ENCODE measurements at places on chromosomes 6 and 20.
A peak's percentile ranks its signal among the peaks of the same experiment; 100 is the strongest.

- DNase-seq = no peak
Measured at GRCh38 chr20:32378461-32378860, 20.3 kb downstream of the ASXL1 start.

DNA sequence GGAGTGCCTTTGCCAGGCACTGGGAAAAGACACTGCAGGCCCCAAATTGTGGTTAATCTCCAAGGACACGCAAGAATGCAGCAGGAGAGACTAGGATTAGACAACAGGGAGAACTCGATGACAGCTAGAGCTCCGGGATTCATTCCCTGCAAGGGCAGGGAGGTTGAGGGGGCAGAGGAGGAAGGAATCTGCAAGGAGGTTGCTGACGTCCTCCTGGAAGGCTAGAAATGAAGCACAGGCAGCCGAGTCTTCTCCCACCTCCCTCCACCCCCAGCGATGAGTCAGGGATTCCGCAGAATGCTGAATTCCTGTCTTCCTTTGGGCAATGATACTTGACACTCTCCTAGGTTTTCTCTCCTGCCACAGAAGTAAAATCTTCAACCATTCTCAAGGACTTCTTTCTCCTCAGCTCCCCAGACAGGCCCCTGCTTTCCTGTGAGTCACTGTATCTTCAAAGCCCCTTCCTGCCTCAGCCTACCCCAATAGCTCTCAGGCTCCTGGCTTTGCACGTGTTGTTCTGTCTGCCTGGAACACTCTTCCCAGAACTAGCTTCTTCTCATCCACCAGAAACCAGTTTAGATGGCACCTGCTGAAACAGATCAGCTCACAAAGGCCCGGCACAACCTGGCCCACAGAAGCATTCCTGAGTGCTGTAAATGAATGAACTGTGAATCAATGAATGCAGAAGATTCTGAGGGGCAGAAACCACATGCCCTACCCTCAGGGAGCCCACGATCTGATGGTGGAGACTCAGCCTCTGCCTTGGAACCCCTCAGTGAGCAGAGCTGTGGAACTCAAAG lies 85.6 kb downstream of the MRPL14 start:
- no peak for DNase-seq

DNA sequence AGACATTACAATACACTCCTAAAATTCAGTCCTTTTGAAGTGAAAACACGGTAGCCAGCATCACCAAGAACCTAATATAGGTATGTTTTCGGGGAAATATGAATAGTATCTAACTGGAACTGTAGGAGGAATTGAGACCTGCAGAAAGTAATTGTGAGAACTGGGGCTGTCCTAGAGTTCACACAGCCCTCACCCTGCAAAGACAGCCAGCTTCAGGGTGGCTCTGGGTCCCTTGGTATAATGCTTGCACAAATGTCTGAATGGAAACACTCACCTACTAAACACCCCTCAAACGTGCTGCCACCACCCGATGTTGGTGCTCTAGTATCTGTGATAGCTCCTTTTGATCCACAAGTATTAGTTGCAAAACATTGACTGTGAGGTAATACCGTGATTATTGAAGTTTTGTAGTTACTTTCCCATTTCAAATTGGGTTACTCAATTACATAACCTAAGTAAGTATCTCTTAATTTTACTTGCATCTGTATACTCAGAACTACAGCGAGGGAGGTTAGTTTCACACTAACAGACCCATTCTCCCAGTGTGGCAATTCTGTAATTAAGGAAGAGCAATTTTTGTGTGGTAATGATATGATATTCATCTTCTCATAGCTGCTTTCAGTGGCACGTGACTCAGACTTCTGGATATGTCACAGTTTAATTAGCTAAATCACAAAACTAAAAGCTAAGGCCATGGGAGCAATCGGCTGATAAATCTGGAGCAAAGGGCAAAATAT lies 129.5 kb downstream of the INSM1 start:
- DNase-seq = no peak

DNA sequence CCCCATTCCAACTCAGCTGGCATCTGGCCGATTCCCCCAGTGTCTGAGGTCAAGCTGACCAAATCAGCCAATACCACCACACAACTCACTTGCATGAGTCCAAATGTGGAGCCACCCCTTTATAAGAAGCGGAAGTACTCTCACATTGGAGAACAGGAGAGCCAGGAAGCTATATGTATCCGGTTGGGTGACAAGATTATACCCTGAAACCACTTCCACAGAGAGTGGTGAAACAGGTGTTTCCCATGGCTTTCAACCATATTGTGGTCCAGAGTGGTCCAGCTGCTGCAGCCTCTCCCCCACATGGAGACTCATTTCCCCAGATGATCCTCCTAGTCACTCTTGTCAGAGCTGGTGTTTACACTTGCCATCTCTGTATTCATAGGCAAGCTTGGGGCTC lies 24.0 kb upstream of the SERINC1 start:
- no peak for DNase-seq

- no peak for DNase-seq
Measured at GRCh38 chr6:144296973-144297372, 11.8 kb downstream of the UTRN start.

DNA sequence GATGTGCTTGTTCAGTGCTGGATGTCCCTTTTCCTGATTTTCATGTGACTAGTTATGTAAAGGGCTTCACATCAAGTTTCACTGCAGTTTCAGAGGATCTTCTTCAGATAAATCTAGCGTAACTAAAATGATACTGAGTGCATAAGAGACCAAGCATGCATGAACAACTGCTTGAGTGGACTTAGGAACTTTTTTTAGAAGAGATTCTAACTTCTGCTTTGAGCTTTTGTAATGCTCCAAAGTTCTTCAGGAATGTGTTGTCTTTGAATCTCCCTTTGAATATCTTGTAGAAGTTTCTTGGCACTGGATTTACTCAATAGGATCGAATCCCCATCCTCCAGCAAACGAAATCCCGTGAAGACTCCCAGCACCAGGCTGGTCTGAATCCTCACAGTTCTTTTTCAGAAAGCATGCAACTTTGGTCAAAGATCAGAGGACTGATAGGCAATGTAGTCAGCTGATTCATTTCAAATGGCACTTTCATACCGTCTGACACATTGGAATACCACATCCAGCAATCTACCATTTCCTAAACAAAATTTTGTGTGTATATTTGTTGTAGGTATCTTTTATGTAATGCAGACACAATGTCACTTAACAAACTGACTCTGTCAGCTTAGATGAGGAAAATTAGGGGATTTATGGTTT lies 33.2 kb downstream of the ENPP1 start:
- no peak for DNase-seq

GRCh38 chr20:35251613-35251940 lies 25.1 kb downstream of the MMP24 start:
- DNase-seq = no peak

GRCh38 chr6:121531658-121532169 lies 96.3 kb downstream of the GJA1 start:
- no peak for DNase-seq

DNA sequence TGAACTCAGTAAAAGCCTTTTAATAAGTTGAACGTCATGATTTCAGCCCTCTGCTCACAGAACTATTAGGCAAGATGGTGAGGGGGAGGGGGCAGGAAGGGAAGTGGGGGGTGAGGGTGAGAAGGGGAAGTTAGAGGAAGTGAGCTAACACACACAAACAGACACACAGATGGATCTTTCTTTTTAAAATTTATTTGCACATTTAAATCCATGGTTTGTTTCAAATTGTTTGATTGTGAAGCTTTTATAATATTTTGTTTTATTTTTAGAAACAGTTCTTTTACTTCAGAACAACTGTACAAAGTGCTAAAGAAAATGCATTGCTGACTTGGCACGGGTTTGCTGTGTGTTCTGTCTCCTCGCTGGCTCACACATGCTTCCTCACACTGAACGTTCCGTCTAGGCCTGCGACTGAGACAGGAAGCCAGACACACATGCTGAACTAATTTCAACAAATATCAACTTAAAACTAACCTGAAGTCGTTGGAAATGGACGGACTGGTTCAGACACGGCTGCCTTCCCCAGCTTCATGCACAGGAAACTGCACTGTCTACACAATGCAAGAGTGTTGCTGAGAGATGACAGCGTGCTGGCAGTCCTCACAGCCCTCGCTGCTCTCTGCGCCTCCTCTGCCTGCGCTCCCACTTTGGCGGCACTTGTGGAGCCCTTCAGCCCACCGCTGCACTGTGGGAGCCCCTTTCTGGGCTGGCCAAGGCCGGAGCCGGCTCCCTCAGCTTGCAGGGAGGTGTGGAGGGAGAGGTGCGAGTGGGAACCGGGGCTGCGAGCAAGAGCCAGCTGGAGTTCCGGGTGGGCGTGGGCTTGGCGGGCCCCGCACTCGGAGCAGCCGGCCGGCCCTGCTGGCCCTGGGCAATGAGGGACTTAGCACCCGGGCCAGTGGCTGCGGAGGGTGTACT lies 8.1 kb upstream of the ZBP1 start:
- peak; percentile 59 for DNase-seq

DNA sequence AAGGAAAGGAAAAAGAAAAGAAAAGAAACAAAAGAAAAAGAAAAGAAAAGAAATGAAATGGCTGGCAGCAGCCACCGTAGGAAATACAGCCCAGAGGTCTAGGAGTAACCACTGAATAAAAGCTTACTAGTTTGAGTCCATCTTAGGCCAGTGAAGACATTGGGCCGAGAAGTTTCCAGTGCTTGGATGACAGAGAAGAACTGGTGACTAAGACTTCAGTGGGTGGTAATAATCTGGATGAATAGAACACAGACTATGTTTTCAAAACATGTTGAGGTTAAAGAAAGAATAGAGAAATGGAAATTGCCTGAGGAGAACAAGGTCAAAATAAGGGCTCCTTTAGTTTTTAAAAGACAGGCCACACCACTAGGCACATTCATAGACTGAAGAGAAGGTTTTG lies 198.8 kb downstream of the ATXN1 start:
- DNase-seq = no peak

- no peak for DNase-seq
Measured at GRCh38 chr6:130978660-130979396, 84.2 kb downstream of the EPB41L2 start.

GRCh38 chr20:62202676-62203377 lies 17.3 kb downstream of the HRH3 start:
- DNase-seq = no peak

GRCh38 chr20:56360133-56360907 lies 1.5 kb downstream of the FAM210B start:
- no peak for DNase-seq

GRCh38 chr20:61808447-61808846 lies 257.2 kb downstream of the TAF4 start:
- DNase-seq = no peak

DNA sequence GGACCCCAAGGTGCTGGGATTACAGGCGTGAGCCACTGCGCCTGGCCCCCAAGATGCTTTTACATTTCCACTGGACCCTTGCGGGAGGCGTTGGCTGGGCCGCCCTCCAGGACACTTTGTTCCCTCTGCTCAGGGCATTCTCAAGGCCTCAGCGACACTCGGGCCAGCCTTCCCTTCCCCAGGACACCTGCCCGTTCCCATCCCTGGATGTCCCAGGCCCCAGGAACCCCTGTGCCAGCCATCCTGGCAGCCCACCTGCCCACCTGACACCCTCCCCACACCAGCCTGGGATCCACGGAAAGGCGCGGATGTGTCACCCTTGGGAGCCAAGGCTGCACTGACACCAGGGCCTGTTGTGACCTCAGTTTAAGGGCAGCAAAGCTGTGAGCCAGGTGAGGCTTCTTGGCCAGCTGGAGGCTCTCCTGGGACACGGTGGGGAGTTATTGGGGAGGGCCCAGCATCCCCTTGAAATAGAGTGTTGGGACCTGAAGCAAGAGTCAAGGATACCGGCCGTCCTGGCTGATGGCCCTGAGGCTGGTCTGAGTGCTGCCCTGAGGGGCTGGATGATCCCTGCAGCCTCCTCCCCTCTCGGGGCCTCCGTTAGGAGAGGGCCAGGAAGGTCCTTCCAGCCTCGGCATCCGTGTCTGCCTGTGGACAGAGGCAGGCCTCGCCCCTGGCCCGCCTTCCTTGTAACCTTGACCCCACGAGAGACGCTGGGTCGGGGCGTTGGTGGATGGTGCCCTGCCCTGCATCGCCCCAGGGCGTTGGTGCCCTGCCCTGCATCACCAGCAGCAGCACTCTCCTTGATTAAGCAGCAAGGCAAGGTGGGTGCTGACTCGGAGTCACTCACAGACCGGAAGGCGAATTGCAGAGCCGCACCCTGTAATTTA lies 84.2 kb upstream of the BHLHE23 start:
- no peak for DNase-seq

- no peak for DNase-seq
Measured at GRCh38 chr6:31074401-31074800, 38.0 kb downstream of the C6orf15 start.

- DNase-seq = no peak
Measured at GRCh38 chr6:109372130-109372529, 10.1 kb downstream of the CD164 start.

- no peak for DNase-seq
Measured at GRCh38 chr6:124963416-124963785, 1.2 kb downstream of the RNF217 start.

GRCh38 chr6:130968476-130968875 lies 94.6 kb downstream of the EPB41L2 start:
- no peak for DNase-seq

DNA sequence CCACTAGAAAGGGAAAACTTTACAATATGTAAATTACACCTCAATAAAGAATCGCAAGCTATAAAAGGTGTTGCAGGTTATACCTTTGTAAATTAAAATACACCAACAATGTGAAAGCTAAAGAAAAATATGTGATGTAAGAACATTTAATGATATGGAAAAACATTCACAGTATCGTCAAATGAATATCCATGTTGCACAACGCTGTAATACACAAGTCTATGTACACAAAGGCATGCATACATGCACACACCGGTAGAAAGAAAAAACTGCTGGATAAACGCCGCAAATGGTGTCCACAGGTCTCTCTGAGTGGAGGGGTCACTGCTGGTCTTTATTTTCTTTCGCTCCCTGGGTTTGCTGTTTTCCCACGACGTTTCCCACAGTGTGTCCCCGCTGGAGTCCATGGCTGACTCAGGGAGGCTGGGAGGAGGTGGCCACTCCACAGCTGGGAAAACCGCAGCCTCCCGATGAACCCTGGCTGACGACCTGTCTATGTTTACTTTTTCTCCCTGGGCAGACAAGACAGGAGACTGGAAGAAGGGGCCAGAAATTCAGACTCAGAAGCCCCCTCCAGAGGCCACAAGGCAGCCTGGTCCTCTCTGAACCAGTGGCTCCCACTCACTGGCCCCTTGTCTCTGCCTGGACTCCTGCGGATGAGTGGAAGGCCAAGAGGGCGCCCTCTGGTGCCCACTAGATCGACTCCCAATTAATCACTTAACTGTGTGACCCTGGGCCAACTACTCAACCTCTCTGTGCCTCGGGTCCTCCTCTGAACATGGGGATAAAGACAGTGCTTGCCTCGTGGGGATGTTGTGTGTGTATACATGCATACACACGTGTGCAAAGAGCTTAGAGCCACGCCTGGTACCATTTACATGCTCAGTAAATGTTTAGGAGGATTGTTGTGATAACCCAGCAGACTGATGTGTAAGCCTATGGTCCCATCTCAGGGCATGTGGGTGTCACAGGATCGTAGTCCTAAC lies 12.8 kb upstream of the BPI start:
- no peak for DNase-seq

Data from activated CD4-positive, alpha-beta T cell treated with anti-CD3 and anti-CD28 coated beads, Interleukin-2, amount 50 U/mL, for 1 hour (primary cell).